ENCODE measurements at places on chromosomes 7 and 10.

DNA sequence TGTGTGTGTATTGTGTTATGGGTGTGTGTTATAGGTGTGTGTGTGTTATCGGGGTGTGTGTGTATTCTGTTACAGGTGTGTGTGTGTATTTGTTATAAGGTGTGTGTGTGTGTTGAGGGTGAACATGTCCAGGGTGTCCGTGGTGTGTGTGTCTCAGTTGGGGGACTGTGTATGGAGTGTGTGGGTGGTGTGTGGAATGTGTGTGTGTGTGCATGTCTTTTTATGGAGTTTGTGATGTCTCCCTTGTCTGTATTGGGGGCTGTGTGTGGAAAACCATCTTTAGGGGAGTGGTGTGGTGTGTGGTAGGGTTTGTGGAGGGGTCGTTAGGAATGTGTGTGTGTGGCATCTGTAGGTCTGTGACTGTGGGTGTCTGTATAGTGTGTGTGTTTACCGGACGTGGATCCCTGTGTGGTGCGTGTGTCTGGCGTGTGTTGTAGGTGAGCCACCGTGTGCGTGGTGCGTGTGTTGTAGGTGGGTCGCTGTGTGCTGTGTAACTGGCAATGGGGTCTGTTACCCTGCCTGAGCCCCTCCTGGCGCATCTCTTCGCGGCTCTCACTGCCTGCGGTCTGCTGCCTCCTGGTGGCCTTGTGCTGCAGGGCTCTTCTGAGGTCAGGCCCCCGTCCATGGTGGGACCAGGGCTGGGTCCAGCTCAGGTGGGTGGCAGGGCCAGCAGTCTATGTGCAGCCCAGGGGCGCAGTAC is 61.7 kb downstream of the PALD1 start:
- DNase-seq: no peak

DNA sequence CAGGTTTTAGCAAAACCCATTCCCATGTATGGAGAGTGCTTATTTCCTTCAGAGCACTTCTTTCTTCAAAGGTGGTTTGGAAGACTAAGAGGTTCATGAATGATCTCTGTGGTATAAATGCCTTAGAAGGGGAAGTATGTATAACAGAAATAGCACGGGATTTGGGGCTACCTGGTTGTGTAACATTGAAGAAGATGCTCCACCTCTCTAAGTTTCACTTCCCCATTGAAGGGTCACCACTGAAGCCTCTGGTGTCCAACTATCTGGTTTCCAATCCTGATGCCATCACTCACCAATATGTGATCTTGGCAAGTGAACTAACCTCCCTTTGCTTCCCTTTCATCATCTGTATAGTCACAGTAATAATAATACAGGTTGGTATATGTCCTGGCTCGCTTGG is 37.2 kb downstream of the CYCS start:
- no peak for DNase-seq

- no peak for DNase-seq
Observed at GRCh38 chr10:5609952-5610616, 56.3 kb downstream of the ASB13 start.

DNA sequence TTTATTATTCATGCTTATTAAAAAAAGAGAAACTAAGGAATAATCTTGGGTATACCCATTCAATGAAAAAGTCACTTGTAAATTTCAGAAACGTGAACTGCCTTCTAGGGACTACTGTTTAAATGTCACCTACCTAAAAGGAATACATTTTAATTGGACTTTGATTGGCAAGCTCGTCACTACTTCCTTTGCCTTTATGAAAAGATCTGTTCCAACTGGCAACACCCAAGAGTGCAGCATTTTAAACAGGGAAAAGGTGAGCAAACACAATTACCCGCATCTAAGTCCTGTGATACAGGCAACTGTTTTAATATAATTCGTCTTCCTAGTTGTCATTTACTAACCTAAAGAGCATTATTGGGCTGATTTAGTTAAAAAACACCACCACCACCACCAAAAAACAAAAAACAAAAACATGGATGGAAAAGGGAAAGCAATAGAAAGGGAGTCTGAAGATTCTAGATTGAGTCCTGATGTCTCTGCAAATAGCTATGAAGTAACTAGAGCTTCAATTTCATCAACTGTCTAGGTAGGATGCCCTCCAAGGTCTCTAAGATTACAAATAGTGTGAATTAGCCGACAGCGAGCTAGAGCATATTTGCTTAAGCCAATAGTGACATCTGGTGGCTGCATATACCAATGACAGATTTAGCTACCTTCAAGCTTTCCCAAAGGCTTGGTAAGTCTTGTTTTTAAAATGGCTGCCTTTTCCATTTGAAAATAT is 33.8 kb upstream of the ICA1 start:
- peak; percentile 13 for DNase-seq

DNA sequence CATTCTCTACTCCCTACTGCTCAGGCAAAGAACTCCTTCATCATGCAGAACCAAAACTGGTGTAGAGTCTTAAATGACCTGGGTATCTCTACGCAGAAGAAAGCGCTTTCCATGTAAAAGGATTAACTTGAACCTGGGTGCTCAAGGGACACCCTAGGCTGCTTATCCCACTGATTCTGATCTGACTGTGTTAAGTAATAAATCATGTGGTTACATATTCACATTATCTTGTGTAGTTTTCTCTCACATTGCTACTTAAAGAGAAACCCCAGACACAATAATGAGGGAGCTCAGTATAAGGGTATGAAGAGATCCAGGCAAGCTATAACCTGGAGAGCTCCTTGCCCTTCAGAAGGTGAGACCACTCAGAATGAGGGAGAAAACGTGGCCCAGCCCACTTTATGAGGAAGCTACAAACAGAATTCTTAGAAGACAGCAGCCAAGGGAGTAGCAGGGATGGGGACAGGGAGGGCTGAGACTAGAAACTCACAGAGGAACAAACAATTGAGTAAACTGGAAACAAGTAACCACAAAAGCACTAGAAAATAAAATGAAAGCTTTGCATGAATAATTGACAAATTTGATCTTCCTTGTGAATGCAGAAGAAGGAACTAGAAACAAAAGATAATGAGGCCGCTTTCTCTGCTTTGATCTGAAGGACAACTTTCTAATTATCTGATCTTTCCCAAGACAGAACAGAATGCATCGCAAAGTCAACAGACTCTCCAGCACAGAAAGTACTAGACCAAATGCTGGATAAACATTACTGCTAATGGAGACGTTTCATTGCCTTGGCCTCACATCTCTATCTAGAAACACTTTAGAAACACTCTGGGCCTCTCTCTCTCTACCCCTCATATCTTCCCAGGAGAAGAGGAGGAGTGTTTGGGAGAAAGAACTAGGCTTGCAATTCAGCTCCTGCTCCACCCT is 76.1 kb downstream of the LRRC17 start:
- no peak for DNase-seq

DNA sequence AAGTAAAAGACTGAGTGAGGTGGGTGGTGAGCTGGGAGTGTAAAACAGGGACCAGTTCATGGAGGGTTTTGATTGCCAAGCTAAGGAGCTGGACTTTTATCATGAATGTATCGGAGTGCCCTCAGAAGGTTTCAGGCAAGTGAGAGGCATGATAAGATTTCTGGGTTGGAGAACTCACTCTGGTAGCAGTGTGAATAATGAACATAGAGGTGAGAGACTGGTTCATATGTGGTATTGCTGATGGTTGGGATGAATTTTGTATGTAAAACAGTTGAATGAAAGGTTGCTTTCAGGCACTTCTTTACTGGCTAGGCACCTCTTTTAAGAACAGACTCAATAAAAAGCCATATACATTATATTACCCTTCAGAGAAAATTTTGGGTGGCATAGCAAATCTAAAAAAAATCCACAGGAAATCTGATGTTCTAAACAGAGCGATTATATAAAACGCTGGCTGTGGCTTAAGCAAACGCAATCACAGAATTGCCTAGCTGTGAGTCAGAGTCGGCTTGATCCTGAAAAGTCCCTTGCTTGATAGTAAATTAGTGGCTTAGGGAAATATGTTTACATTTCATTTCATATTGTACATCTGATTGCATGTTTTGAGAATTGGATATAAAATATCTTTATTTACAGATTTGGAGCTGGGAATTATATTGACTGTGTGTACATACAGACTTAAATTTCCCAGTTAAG is 92.9 kb upstream of the HDAC9 start:
- DNase-seq: no peak

DNA sequence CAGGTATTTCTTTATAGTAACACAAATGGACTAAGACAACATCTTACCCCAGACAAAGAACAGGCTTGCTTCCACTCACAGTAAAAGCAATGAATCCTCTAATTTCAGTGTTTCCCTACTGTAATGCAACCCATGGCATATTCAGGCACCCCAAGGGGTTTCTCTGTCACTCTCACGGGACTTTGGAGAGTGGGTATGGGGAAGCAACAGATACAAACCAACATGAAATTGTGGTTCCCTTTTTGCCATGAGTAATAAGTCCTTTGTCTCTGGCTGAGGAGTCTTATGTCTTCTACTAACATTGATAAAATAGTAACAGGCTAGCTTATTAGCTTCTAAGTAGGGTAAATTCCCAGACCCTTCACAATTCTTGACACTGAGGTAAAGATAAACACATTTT is 51.4 kb upstream of the AOAH start:
- DNase-seq: no peak

GRCh38 chr7:135731-136645 is 56.4 kb upstream of the FAM20C start:
- no peak for DNase-seq

- DNase-seq: no peak
Observed at GRCh38 chr10:20624642-20625041, 272.5 kb downstream of the NEBL start.

DNA sequence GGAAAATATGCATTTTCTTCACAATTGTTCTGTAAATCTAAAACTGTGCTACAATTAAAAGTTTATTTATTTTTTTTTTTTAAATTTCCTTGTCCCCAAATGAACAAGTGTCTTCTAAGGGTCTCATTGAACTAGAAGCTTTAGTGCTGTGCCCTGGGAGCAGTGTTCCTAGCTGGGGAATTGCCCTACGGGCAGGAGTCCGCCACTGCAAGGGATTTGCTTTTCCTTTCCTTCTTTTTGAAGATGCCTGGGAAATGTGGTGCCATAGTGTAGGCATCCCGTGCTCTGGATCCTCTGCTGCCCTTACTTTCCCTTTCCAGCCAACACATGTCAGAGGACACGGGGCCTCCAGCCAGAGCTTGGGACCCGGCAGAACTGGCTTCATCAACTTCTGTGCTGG is 177.1 kb upstream of the CTBP2 start:
- no peak for DNase-seq

DNA sequence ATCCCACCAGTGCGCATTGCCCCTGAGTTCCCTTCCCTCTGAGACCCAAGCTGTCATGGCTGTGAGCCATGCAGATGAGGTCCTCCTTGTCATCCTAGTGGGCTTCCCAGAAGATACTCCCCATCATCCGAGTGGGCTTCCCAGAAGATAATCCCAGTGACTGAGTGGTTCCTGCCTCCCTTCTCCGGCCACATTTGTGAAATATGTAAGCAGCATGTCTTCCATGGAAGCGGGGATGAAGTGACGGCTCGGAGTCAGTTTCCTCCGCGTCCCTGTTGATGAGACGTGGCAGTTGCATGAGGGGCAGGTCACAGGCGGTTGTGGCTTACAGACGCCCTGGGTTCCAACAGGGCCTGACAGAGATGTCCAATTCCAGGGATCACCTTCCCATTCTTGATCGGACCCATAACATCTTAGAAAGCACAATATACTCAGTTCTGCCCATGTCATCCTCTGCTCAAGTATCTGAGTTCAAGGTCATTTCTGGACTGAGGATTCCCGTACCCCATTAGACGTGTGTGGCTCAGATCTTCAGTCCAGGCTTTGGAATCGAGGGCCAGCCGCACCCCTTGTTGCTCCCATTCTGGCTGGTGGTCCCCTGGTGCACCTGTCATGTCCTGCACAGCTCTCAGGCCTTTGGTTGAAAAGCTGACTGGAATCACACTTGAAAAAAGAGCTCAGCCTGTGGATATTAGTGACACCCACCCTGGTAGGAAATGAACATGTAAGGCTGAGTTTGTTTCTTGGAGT is 166.9 kb downstream of the PTPRN2 start:
- no peak for DNase-seq

DNA sequence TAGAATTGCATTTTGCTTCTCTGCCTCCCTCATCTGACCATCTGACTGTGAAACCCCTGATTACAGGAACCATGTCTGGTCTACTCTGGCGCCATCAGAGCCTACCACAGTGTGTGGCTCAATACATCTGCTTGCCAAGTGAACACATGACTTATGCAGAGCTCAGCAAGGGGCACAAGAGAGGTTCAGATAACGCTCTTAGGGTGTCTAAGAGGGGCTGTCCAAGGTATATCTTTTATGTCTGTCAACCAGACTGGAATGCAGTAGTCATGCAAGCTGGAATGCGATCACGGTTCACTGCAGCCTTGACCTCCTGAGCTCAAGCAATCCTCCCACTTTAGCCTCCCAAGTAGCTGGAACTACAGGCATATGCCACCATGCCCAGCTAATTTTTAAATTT is 10.3 kb upstream of the RRP12 start:
- DNase-seq: no peak

GRCh38 chr10:12849319-12850181 is 152.0 kb downstream of the CCDC3 start:
- no peak for DNase-seq

DNA sequence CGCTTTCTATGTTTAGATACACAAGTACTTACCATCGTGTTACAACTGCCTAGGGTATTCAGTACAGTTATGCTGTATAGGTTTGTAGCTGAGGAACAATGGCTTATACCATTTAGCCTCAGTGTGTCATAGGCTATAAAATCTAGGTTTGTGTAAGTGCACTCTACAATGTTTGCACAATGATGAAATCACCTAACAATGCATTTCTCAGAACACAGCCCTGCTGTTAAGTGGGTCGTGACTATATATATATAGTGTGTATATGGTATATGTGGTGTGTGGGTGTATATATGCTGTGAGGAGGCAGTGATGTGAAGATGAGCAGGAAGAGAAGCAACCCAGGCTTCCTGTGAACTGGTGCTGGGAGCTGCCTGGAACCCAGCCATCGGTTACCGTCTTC is 65.6 kb upstream of the MKI67 start:
- no peak for DNase-seq

DNA sequence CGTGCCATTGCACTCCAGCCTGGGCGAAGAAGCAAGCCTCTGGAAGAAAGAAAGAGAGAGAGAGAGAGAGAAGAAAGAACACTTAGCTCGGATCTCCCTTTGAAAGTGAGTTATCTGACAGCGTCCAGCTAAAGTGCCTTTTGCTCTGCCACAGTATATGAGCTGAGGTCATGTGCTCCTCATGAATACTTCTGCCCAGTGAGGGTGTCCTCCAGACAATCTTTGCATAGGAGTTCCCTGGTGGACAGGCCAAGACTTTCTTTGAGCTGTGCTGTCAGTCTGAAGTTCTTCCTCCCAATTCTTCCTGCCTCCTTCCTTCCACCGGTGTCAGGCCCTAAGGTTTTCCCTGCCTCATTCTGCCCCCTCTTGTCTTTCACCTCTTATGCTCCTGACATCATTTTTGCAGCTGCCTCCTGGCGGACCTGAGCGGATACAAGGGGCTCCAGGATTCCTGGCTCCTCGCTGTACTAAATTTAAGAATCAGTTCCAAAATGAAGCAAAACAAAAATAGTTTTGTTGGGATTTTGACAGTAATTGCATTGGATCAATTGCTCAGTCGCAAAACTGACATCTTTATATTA is 31.9 kb downstream of the XRCC2 start:
- no peak for DNase-seq

- DNase-seq: no peak
Observed at GRCh38 chr10:11713186-11713743, 28.9 kb upstream of the ECHDC3 start.
